ENCODE measurements at places on chromosomes 11 and 22. TPM values are rescaled to one million over a fixed set of nuclear protein-coding genes. Genes with fewer than 3 reads are reported as not detected.
A peak's percentile ranks its signal among the peaks of the same experiment; 100 is the strongest.

GRCh38 chr22:23207729-23208393 lies 27.6 kb downstream of the BCR start:
- DNase-seq: no peak

DNA sequence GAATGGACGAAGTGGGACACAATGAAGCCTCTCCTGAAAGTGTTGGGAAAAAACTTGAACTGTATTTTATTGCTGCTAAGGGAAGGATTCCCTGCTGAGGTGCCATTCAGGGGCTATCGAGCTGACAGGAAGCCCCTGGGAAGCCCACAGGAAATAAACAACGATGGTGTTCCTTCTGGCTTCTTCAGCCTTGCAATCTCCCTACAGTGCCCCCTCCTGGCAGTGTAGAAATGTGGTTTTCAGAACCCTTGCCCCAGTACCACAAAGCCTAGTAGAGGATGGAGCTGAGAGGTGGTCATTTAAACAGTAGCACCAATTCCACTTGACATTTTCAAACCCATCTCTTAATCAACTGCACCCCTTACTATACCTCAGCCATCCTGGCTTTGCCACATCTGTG lies 676.7 kb upstream of the ARHGAP42 start:
- DNase-seq: no peak

DNA sequence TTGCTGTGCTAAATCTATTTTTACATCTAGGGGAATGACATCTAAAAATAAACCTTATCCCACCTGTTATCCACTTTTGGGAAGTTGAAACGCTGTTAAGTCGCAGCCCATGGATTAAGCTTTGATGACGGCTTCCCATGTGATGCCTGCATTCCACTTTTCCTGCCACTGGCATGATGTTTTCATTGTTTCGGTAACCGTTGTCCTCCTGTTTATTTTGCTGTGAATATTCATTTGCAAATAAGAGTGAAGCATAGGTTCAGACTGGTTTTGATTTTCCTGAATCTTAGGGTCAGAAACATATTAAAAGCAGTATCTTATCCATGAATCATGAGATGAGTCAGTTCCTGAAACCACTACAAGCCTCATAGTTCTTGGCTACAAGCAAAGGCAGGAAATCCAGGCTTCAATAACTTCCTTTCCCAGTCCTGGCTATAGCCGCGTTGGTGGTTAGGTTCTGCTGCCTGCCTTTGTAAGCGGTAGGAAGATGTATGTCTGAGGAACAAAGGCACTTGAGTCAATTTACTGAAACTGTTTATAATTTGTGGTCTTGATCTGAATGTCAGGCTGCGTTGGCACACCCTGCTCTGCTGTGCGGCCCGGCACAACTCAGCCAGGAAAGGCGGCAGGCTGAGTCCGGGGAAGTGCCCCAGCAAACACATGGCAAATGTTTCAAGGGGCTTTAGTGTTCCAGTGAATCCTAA lies 19.4 kb downstream of the TEAD1 start:
- DNase-seq: peak; percentile 66

DNA sequence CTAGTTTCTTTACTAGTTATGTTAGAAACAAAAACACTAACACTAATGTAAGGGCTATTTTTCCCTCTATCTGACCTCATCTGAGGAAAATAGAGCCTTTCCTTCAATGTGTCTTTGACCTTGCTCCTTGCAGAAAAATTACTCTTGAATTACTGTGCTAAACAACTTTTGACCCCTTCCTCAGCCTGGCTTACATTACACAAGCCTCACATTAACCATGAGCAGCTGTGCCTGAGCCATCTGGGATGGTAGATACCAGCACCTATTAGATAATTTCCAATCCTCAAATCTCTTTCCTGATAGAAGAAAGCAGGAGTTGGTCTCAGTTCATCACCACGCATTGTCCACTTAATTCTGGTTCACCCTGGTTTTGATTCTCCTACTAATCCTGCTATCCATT lies 134.4 kb upstream of the NCAM1 start:
- DNase-seq: no peak

DNA sequence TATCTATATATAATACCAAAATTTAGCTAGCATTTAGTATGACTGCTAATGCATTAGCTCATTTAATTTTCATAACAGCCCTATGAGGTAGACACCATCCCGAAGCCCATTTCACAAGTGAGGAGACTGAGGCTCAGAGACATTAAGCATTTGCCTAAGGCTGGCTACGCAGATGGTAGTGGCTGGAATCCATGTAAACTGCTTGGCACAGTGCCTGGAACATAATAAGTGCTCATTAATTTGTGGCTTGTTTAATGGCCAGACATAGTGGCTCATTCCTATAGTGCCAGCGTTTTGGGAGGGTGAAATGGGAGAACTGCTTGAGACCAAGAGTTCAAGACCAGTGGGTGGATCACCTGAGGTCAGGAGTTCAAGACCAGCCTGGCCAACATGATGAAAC lies 17.8 kb upstream of the TP53I11 start:
- DNase-seq: no peak

The TRPM5 gene
- not detected for total RNA-seq

- no peak for DNase-seq
Observed at GRCh38 chr22:50490531-50491308, 4.1 kb downstream of the MIOX start.

DNA sequence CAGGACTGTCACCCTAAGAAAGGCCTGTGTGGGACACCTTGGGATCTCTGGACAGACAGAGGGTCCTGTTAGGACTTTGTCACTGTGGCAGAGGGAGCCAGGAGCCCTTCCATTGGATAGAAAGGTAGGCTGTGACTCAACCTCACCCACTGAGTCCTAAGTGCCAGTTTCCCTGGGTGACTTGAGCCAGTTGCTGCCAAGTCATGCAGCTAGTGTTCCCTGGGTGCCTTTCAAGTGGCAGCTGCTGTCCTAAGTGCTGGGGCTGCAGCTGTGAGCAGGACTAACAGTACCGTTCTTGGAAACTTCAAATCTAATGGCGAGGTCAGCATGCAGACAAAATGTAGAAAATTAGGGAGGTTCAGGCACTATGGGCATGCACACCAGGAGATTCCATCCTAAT lies 393.7 kb downstream of the TMEM135 start:
- no peak for DNase-seq
